Stimulated activated CD4-positive, alpha-beta T cell treated with anti-CD3 and anti-CD28 coated beads, Interleukin-15, amount 100 ng/mL, for 1 hour (primary cell): ENCODE measurements at places on chromosomes 2 and 18.

GRCh38 chr2:43370705-43371104 lies 144.3 kb upstream of the ZFP36L2 start:
- DNase-seq, result no peak

GRCh38 chr2:219278655-219279150 lies 463 bp upstream of the DNAJB2 start:
- no peak for DNase-seq

- no peak for DNase-seq
Observed at GRCh38 chr2:42792583-42793333, at the start of gene HAAO. HAAO (minus strand) TSS chr2:42792583; CDS start chr2:42792536, 47 bp downstream.

DNA sequence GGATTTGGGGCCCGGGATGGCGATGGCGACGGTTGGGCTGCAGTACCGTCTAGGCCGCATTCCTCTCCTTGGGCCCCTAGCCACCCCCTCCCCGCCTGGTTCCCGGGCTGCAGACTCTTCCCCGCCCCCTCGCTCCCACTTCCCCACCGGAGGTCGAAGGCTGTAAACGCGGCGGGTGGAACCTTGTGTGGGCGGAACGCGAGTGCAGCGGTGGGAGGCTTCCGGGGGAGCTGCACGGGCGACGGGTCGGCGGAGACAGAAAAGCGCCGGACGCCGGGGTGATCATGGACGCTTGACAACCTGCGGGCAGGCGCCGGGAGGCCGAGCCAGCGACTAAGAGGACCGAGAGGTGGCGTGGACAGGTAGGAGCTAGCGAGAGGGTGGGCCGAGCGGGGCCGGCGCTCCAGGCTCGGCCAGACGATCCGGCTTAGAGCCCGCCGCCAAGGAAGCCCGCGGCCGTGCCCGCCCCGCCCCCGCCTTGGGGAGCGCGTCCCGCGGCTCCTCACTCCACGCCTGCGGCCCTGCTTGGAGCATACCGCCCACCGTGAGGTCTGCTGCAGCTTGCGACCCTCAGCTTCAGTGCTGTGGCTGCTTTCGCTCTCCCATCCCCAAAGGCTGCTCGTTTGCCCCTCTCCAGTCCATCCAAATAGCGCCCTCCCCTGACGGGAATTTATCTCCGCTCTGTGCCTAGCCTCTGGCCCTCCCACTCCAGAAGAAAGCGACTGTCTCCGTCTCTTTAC lies at the start of gene COPS7B:
COPS7B (plus strand) TSS at position 269 of the 740 bp plus-strand sequence. CDS start 2,126 bp downstream, outside the sequence.
- DNase-seq, result peak; percentile 75

- no peak for DNase-seq
Observed at GRCh38 chr2:216866515-216867095, 6.7 kb upstream of the TNP1 start.

GRCh38 chr2:63589148-63589958 lies 590 bp downstream of the MDH1 start:
- DNase-seq, result no peak

DNA sequence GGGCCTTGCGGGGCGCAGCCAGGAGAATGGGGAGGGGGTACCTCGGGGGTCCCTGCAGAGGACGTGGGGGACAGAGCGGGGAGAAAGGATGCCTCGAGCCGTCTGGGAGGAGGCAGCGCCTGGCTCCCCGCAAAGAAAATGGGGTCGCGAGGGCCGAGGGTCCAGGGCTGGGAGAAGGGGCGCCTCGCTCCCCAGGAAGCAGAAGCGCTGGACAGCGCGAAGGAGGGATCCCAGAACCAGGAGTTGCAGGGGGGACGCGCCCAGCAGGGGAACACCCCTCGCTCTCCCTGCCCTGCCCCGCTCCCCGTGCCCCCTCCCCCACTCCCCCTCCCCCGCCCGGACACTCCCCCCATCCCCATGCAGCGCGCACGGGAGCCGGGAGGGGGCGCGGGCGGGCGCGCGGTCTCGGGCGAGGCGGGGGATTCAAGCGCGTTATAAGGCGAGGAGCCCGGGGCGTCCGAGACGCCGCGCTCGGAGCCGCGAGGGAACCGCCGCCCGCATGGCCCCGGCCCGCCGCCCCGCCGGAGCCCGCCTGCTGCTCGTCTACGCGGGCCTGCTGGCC lies at the start of gene ERFE:
ERFE (plus strand) TSS at position 462 of the 562 bp plus-strand sequence; CDS start at position 500, 38 bp downstream.
- DNase-seq, result no peak

GRCh38 chr2:71933467-71934319 lies 214.0 kb downstream of the CYP26B1 start:
- no peak for DNase-seq

GRCh38 chr18:74289137-74289536 lies 2.6 kb downstream of the CYB5A start:
- DNase-seq, result no peak

GRCh38 chr2:180980106-180980942 lies at the start of gene UBE2E3:
UBE2E3 (plus strand) TSS chr2:180980605; CDS start chr2:180982043, 1,438 bp downstream.
- DNase-seq, result peak; percentile 68

GRCh38 chr18:3777122-3777521 lies 327.1 kb downstream of the TGIF1 start:
- DNase-seq, result no peak

DNA sequence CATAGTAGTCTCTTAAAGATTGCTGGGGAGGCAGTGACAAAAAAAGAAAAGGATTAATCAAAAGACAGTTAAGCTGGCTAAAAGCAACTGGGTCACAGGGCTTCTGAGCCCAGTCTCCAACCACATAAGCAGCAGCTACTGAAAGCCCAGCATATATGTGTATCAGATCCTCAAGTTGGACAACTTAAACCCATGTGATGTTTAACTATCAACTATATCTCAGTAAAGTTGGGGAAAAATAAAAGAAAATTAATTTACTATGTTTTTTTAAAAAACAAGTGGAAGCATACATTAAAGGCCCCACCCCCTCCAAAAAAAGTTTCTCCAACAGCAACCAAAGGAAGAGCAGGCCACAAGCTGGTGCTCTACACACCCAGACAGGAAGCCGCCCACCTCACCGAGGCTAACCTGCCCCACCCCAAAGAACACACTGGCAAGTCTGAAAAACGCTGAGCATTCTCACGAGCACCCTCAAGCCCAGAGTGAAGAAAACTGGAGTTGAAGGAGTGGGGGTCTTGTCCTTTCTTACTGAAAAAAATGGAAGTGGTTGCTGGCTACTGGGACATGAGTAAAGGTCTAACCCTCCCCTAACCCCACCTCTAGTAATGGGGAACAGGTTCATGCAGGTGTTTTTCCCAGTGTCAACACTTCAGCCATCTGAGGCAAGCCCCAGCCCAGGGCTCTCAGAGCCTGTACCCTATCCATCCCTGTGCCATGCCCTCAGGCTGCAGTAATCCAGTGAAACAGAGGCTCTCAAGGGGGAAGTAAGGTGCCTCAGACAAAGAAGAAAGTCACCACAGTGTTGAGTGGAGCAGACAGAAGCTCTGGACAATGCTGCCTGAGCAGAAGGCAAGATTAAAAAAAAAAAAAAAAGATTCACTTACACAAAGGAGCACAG lies 106.3 kb downstream of the GYPC start:
- no peak for DNase-seq

DNA sequence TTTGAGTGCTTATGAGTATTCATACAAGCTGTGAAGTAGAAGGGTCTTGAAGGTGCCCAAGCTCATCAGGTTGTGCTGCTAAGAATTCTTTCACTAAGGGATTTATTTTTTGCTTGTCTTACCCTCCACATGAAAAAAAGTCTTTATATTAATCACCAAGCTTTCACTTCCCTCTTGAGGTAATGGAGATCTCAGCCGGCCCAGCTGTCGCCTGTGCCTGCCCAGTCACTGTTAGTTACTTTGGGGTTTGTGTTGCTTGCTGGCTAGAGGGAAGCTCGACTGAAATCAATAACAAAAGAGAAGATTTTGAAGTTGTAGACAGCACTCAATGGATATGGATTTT lies 21.9 kb downstream of the MC2R start:
- no peak for DNase-seq

DNA sequence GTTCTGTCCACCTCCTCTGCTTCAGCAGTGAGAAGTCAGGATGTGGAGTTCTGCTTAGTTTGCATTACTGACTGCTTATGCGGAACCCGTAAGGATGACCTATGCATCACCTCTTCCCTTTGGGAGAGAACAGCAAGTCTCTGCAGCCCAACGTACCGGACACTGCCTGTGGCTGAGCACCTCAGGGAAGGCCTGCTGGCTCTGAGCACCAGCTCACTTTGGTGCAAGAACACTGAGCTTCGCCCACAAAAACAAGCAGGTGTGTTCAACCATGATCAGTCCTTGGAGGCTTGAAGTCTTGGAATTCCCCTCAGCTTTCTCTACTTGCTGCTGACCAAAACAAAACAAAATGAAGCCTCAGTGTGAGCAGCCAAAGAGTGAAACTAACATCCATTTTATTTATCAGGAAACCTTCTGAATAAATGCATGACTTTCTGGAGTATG lies 52.7 kb upstream of the NCK2 start:
- DNase-seq, result no peak

GRCh38 chr2:176124947-176125771 lies 2.6 kb downstream of the HOXD9 start:
- DNase-seq, result no peak

DNA sequence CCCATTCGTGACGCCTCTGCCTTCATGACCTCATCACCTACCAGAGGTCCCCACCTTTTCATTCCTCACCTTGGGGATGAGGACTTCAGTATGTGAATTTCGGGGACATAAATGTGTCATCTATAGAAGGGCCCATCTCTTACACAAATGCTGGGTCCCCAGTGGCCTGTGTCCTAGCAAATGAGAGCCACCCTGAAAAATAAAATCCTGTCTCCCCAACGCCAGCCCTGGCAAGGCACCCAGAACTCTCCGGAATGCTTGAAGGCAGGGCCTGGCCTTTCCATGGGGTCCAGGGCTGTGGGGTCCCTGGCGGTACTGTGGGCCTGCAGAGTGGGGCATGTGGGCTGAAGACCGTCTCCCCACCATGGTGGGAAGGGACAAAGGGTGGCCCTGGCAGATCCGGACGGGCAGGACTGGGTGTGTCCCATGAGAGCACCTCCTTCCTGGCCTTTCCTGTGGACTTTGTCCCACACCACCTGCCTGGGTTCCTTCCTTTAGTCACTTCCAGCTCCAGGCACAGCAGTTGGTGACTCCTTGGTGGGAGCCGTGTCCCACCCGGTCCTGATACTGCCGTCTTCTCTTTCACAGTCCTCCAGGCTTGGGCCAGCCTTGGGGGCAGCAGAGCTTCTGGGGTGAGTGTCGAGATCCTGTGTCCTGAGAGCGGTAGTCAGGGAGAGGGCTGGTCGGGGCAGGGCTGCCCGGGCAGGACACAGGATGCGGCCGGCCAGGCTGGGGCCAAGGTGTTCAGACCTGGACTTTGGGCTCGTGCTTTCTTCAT lies 18.6 kb downstream of the CAPN10 start:
- DNase-seq, result no peak

- DNase-seq, result no peak
Observed at GRCh38 chr18:78724214-78724914, 255.3 kb upstream of the SALL3 start.

DNA sequence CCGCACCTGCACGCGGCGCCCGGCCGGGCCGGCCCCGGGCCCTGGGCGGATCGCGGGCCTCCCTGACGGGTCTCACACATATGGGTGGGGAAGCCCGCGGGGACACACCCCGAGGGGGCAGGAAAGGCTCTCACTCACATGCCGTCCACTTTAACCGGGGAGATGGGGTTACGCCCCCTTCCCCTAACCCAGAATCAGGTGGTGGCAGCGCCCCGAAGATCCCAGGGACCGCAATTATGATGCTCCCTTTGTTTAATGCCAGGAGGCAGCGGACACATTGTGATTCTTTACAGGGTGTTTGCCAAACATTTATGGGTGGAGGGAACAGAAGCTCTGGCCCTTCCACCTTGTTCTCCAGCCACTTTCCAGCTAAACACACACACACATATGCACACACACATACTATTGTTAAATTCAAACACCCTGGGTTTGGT lies 424 bp upstream of the ANKRD44 start:
- DNase-seq, result no peak

GRCh38 chr2:121356058-121356640 lies 71.1 kb upstream of the TFCP2L1 start:
- DNase-seq, result no peak

DNA sequence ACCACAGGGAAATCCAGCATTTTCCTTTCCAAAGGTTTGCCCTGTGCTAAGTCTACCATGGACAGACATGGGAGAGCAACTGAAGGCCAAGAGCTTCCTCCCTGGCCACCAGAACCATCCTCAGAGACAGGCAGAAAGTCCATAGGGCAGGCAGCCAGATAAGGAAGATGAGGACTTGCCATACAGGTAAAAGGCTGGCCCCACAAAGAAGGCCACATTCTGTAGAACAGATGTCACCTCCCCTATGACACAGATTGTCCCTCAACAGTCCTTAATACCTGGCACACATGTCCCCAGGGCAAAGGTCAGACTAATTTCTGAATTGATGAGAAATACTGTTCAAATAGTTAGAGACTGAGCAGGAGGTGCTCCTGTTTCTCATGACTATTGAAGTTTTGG lies 52.0 kb downstream of the FECH start:
- no peak for DNase-seq

GRCh38 chr2:163553601-163554000 lies 182.2 kb downstream of the FIGN start:
- no peak for DNase-seq

DNA sequence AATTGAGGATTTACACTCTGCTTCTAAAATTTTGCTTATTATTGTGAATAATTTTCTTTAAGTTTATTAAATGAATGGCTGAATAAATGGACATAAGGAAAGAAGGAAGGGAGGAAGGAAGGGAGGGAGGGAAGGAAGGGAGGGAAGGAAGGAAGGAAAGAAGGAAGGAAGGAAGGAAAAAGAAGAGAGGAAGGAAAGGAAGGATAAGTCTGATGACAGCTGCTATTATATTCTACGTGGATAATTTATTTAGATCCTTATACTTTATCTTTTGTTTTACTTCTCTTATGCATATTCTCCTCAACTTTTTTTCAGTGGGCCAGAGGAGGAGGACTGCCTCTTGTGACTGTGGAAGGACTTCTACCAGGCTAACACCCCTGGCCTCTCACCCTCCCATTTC lies 17.4 kb downstream of the CLUL1 start:
- no peak for DNase-seq

DNA sequence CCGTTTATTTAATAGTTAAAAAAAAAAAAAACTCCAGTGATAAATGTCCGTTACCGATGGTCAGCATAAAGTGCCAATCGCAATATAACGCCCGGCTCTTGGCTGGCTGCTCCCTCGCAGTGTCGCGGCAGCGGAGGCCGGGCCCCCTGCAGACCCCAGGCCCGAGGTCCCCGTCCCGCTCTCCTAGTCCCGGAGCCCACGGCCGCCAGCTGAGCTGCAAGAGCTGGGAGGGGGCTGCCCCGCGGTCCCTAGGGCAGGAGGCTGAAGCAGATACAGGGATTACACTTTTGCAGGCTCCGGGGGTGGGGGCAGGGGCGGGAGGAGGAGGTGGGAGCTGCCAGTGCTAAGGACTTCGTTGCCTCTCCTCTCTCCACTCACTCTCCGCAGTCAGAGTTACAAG lies 6.9 kb downstream of the OSR1 start:
- DNase-seq, result no peak

DNA sequence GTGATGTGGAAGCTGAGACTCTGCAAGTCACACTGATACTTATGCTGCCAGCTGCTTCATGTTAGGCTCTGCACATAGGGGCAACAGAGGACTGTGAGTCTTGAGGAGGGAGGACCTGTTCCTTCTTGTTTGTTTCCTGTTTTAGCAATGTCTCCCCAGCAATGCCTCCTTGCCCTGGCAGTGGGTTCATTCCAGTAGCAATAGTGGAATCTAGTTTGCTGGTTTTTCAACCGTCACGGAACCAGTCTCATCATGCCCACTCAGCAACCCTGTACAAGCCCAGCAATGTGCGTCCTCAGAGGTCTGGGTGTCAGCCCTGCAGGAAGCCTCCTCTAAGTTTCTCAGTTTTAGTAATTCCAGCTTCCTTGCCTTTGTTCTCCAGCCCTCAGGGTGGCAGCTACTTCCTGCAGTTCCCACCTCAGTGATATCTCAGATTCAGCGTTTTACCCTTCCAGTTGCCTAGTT lies 20.5 kb upstream of the ITGB6 start:
- no peak for DNase-seq

- DNase-seq, result no peak
Observed at GRCh38 chr2:151777487-151777886, 43.2 kb upstream of the NEB start.
